ENCODE measurements at places on chromosomes 3 and 15.

- DNase-seq: no peak
These were observed 56.1 kb upstream of the C3orf49 start for GRCh38 chr3:63762934-63763550.

- DNase-seq: peak; percentile 49
These were observed 74.1 kb downstream of the LRTM1 start for GRCh38 chr3:54853573-54854404.

DNA sequence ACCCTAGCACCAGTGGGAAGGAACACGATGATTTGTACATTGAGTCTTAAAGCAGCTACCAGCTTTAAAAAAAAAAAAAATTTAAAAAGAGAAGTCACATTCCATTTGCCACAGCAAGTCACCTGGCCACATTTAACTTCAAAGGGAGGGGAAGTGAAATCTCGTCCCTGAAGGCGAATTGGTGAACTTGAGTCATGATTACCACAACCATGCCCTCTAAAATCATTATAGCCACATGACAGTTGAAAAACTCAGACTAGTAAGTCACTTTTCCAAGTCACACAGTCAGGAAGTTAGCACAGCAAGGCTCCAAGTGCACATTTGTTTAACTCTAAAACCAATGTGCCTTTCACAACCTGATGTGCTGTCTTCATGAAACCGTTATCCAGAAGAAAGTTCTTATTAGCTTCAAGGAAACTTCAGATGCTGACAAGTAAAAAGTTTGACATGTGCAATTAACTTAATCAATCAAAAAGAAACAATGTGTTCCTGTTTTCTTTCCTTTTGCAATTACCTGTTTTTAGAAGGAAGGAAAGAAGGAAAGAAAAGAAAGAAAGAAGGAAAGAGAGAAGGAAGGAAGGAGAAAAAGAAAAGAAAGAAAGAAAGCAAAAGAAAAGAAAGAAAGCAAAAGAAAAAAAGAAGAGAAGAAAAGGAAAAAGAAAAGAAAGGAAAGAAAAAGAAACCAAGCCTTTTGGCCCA, 8.3 kb upstream of the THSD4 start:
- no peak for DNase-seq

- no peak for DNase-seq
These were observed 14.9 kb downstream of the PLEKHO2 start for GRCh38 chr15:64856429-64857145.

GRCh38 chr3:43906849-43907507, 216.2 kb downstream of the ABHD5 start:
- DNase-seq: no peak

DNA sequence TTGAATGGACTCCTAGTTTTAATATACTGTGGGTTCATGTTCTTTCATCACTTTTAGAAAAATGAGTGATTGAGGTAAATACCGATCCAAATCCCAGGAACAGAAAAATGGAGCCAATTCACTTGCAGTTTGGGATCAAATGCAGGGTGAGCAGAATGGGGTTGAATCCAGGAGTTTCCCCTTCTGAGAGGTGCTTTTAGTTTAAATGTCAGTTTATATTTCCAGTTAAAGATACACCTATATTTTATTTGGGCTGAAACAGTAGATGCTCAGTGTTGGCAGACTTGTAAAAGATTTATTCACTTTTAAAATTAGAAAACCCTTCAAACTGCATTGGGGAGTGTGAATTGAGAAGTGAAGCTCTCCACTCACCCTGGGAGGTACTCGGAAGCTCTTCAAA, 2.6 kb downstream of the TRIM71 start:
- DNase-seq: no peak
